ENCODE measurements at places on chromosomes 5 and 9.

DNA sequence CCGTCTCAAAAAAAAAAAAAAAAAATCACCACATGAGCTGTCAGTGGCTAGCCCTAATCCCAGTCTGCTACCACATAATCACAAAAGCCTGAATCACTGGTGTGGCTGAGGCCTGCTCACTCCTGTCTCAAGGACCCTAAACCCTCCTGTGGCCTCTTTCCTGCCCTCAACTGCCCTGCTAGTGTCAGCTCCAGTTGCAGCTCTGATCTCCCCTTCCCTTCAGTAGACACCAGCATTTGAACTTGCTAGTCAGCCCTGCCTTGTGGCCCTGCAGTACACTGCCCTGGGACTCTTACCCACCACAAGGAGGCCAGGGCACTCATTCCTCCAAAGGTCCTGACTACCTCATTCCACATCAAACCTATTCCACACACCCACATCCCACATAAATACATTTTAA is 9.5 kb upstream of the P4HA2 start:
- DNase-seq = no peak

- no peak for DNase-seq
Observed at GRCh38 chr5:131634238-131634637, 791 bp downstream of the RAPGEF6 start.

DNA sequence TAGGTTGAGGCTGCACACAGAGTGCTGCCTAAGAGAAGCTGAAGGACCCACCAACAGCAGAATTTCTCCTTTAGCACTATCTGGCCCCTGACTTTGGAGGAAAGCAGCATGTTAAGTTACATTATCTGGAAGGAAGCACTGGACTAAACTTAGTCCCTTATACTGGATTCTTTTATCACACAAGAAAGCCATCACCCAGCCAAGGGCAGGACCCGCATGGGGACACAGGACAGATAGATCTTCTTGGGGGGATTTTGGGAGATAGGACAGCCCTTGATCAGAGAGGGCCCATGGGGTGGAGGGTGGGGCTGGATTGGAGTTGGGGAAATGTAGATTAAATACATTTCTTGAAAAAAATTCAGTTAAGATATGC is 14.4 kb downstream of the ANKRD33B start:
- no peak for DNase-seq

DNA sequence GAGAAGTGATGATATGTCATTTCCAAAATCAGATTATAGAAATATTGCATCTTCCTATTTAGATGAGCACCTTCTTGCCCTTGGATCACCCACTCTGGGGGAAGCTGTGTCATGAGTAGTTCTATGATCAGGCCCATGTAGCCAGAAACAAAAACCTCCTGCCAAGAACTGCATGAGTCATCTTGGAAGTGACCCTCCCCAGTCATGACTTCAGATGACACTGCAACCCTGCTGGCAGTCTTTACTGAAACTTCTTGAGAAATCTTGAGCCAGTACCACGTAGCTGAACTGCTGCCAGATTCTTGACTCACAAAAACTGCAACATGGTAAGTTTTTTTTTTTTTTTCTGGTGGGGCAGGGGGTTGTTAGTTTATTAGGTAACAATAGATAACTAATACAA is 439.6 kb upstream of the PTGER4 start:
- no peak for DNase-seq

GRCh38 chr5:158011422-158011821 is 152.5 kb upstream of the CLINT1 start:
- DNase-seq = no peak

DNA sequence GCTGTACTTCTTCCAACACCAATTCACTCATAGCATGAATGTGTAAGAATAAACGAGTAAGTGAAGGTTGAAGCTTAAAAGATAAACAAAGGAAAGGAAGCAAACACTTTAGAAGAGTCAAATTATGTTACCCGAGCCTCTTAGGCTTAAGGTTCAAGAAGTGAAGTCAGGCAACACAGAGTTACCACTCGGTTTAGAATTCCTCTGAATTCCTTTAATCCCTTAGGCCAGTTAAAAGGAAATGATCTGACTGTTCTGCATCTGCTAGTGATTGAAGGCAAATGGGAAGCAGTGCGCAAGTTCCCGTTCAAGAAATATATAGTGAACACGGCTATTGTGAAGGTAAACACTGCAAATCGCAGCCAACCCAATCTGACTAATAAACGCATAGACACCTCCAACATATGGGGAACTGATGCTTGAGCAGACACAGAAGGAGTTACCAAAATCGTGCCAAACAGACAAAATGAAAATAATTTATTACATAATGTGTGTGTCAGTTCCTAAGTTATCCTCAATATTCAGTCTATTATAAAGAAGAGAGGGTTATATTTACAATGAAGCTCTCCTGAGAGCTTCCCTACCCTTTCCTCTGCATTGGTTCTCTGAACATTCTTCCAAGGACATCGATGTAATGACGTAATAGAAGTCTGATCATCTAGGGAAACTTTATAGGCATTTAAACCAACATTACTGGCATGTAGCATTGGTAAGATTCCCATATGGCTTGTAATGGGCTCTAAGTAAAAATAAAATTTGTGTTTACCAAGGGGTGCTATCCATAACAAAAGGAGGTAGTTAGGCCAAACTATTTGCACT is 837.1 kb upstream of the ZNF608 start:
- DNase-seq = no peak

GRCh38 chr5:106121972-106122605 is 1548.6 kb downstream of the EFNA5 start:
- DNase-seq = no peak
